ENCODE measurements at places on chromosomes 4 and X.

GRCh38 chrX:70494441-70494840 lies 49.8 kb downstream of the DLG3 start:
- no peak for DNase-seq

DNA sequence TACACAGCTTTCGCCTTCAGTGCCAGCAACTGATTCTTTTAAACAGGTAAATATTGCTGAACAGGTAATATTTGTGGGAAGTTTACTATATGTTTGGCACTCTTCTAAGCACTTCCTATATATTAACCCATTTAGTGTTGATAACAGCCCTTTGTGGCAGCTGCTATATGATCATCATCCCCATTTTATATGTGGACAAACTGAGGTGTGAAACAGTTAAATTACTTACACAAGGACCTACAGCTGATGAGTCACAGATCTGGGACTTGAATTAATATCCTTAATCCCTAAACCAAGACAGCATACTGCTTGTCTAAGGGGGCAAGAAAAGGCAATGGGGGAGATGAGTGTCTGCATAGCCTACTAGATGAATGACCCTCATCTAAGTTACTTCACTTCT lies 2.9 kb downstream of the SMIM20 start:
- no peak for DNase-seq

DNA sequence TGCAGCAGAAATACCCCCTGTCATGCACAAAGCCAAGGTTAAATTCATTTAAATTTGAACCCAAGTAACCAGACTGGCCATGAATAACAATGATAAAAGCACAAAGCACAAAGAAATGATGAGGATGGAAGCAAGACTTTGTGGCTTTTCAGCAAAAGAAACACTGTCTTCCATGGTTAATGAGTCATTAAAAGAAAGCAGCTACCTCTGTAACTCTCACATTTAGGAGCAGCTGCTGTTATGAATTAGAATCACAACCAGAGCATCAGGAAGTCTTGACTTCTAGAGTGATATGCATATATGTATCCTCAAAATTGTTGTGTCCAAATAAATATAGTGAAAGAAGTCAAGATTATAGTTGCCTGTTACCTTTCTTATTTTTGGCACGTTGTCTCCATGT lies 70.7 kb upstream of the RPS6KA6 start:
- DNase-seq: no peak

- no peak for DNase-seq
Measured at GRCh38 chr4:107094332-107094731, 58.2 kb upstream of the DKK2 start.

- DNase-seq: no peak
Measured at GRCh38 chr4:169256101-169256612, 14.6 kb downstream of the SH3RF1 start.

GRCh38 chr4:74453037-74453635 lies 8.2 kb downstream of the AREG start:
- no peak for DNase-seq

DNA sequence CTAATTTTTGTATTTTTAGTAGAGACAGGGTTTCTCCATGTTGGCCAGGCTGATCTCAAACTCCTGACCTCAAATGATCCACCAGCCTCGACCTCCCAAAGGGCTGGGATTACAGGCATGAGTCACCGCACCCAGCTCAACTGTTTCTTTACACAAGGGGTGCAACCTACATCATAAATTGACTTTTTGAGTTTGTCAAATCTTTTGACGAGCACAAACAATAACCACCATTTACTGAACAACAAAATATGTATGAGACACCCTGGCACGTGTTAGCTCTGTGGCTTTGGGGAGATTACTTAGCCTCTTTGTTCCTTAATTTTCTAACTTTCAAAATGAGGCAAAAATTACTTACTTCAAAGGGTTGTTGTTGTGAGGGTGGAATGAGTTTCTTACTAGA lies 23.5 kb upstream of the SLC34A2 start:
- no peak for DNase-seq

- peak; percentile 58 for DNase-seq
Measured at GRCh38 chrX:7147413-7147977, at the start of gene STS. STS (plus strand) TSS chrX:7147712; CDS start chrX:7253200, 105,488 bp downstream.

- no peak for DNase-seq
Measured at GRCh38 chr4:66923081-66923865, 622.0 kb downstream of the CENPC start.

- no peak for DNase-seq
Measured at GRCh38 chr4:119707336-119707735, 78.7 kb upstream of the PDE5A start.

GRCh38 chrX:136488706-136489105 lies 959 bp downstream of the BRS3 start:
- DNase-seq: no peak

GRCh38 chr4:140122891-140123290 lies 31.1 kb downstream of the MAML3 start:
- no peak for DNase-seq

DNA sequence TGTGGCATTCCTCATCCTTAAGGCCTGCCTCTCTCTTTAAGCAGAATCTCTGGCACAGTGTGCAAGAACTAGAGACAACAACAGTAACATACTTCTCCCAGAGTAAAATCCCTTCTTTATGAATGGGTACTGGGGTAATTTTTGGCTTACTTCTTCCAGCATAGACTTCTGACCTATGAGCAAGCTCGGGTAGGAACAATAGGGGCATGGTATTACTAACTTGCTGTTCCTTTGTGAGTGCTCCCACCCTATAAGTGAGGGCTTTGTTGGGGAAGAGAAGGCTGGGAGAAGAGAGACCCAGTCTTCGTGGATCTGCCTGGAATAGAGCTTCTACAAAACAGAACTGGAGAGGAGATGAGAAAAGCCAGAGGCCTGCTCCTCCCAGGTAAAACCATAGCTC lies 30.2 kb downstream of the CLDN2 start:
- no peak for DNase-seq

GRCh38 chr4:13546941-13547484 lies 2.7 kb upstream of the NKX3-2 start:
- no peak for DNase-seq

DNA sequence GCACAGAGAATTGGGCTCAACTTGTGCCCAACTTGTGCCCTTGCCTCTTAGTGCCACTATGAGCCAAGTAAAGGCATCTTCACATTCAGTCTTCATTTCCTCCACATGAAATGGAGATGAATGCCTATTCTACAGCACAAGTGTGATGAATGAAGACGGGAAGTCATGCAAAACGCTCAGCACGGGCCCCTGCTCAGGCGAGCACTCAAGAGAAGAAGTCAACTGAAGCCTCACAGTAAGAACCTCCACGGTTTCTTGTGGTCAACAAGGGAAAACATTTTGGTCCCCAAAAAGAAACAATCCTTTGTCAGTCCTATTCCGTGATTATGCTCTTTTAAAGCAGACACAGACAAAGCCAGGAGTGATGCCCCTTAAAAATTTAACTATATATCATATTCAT lies 87.0 kb downstream of the IRF2 start:
- no peak for DNase-seq

GRCh38 chr4:139576219-139576618 lies 20.2 kb upstream of the SETD7 start:
- DNase-seq: no peak

DNA sequence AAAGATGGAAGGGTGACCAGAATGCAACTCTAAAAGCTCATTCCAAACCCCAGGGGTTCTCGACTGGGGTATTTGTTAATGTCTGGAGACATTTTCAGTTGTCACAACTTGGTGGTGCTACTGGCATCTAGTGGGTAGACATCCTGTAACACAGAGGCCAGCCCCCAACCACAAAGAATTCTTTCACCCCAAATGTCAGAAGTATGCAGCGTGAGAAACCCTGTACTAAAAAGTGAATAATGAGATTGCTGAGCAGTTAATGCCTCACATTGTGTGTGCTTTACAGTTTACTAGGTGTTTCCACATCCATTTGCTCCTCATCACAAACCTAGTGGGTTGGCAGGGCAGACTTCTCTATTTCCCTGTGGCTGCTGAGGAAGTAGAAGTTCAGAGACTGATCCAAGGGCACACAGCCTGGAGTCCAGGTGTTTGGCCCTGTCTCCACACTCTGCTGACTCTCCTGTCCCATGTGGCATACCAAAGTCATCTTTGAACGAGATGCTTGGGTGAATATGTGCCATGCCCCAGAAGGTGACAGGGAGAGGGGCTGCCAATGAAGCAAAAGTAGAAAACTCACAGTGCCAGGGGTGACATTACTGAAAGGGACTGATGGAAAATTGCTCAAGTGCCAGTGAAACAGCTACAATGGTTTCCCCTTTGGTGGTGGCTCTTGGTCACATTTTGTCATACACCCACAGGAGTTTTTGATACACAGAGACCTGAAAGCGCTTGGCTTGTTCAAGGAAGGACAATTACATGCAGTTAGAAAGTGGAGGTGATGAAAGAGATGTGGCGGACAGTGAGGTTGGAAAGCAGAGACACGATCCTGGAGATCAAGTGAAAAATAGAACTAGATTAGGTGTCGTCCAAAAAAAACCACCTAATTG lies 10.1 kb upstream of the TMEM154 start:
- no peak for DNase-seq

GRCh38 chrX:109654516-109655109 lies 29.6 kb upstream of the KCNE5 start:
- DNase-seq: no peak

DNA sequence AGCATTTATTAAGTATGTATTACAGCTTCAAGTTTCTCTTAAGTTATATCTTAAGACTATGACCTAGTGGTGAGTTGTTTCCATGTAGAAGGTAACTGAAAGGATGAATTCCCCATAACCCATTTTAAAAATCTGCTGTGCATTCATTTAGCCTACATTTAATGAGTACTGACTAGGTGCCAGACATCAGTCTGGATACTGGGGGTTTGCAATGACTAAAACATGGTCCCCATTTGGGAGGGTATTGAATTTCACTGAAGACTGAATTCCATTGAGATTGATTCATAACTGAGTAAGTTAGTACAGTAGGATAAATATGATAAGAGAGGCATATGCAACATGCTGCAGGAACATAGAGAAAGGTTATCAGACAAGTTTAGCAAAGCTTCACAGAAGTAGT lies 241.5 kb downstream of the FRAS1 start:
- no peak for DNase-seq

- DNase-seq: no peak
Measured at GRCh38 chr4:37054531-37055077, 189.9 kb upstream of the NWD2 start.

- DNase-seq: no peak
Measured at GRCh38 chrX:130347321-130347720, 7.6 kb downstream of the SLC25A14 start.

- no peak for DNase-seq
Measured at GRCh38 chrX:151973060-151973661, 1.3 kb downstream of the GABRE start.

- no peak for DNase-seq
Measured at GRCh38 chr4:74319470-74319869, 11.2 kb downstream of the EPGN start.

DNA sequence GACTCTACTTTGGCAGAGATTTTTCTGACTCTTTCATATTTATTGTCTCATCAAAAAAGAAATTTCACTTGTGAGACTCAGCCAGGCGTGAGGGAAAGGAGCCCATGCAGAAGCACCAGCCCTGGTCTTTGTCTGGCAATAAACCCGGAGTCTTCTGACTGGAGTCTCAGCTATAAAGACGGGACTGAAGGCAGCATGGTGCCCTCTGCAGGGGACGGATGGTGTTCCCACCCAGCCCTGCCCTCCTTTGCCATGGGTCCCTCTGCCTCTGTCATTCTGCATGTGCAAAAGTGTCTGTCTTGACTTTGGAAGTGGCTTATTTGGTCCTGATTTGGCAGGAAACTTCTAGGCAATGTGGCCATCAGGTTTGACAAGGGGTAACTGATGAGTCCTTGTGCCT lies 14.2 kb downstream of the ZNF185 start:
- DNase-seq: no peak

DNA sequence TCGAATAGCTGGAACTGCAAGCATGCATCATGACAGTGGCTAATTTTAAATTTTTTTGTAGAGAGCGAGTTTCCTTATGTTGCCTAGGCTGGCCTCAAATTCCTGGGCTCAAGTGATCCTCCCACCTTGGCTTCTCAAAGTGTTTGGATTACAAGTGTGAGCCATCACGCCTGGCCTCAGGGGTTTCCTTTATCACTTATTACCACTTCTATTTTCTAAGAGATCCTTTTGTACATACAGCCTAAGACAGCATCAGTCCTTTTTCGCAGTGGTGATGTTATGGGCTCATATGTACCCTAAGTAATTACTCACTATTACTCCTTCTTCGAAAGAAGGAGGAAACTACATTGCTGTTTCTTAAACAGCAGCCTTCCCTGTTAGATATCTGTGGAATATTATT lies 54.1 kb upstream of the CDKN2AIP start:
- no peak for DNase-seq

DNA sequence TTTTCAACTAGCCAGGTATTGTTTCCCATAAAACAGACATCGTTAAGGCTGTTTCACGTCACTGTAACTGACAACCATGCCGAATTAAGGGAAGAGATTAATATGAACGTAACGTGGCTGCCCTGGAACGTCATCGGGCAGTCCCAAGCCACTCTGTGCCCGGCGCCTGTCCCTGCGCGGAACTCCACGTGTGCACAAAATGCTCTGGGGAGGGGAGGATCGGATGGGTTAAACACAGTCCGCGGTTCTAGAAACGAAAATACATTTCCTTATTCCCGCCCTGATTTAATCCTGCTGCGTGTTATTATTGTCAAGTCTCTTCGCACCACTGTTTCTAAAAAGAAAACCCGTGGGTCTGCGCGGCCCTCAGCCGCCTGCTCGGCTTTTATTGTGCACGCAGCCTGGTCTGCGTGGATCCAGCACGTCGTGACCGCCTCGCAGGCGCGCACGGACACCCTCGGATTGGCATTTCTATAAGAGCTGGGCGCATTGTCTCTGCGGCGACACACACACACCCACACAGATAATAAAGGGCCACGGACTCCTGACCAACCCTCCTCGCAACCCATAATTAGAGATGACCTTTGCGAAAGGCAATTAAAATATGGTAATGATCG lies 69.6 kb upstream of the BCOR start:
- peak; percentile 37 for DNase-seq

DNA sequence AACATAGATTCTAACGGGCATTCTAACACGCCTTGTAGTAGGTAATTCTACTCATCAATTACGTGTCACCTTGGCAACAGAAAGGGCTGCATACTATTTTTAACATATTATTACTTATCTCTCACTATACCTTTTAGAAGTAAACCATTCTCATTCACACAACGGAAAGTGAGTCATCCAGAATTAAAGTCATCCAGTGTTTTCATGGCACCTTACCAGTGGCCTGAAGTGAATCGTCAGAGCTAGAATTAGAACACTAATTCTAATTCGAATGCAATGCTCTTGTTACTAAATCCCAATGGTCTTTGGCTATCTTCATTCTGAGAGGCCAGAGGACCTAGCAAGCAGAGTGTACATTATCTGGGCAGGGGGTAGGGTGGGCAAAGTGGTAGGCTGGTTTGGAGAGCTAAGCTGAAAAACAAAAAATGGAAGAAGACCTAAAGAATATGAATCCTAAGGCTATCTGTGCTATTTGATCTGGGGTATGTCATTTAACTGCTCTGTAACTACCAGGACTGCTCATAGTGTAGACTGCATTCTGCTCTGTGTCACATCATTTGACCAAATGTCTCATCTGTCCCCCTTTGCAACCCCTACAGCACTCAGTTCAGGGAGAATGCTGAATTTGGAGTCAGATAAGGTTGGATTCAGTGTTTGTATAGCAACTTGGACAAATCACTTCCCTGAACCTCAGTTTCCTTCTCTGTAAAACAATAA lies 96.5 kb downstream of the HDAC8 start:
- DNase-seq: no peak

All from Right ventricle myocardium superior (tissue), 1 donor.